ENCODE measurements at places on chromosomes 5 and 9.

DNA sequence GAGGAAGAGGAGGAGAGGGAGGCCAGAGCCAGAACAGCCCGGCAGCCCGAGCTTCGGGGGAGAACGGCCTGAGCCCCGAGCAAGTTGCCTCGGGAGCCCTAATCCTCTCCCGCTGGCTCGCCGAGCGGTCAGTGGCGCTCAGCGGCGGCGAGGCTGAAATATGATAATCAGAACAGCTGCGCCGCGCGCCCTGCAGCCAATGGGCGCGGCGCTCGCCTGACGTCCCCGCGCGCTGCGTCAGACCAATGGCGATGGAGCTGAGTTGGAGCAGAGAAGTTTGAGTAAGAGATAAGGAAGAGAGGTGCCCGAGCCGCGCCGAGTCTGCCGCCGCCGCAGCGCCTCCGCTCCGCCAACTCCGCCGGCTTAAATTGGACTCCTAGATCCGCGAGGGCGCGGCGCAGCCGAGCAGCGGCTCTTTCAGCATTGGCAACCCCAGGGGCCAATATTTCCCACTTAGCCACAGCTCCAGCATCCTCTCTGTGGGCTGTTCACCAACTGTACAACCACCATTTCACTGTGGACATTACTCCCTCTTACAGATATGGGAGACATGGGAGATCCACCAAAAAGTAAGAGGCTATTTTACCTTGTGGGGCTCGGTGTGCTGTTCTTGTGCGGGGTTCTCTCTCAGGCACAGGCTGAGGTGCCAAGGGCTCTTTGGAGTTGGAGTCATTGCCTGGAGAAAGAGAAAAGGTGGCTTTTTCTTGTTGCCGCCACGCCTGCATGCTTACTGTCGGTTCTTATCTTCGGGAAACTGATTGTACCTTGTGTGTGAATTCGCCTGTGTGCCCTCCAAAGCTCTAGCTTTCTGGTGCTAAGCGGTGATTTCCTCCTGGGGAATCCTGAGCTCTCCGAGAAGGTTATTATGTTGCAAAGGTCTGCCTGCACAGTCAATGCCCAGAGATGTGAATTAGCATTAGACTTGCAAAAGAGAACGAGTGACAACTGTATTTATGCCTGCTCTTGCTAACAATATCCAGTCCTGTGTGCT, at the start of gene ISL1:
Gene ISL1, plus strand, starts transcription at position 318 of the 991 bp plus-strand sequence. Its CDS starts 224 bp downstream, at position 542.
- DNase-seq: no peak

- DNase-seq: no peak
These were observed 1.9 kb upstream of the GPR107 start for GRCh38 chr9:130051855-130052254.

- DNase-seq: no peak
These were observed 90.6 kb downstream of the LMX1B start for GRCh38 chr9:126704157-126704891.

GRCh38 chr5:131926168-131926567, 19.3 kb downstream of the MEIKIN start:
- no peak for DNase-seq

DNA sequence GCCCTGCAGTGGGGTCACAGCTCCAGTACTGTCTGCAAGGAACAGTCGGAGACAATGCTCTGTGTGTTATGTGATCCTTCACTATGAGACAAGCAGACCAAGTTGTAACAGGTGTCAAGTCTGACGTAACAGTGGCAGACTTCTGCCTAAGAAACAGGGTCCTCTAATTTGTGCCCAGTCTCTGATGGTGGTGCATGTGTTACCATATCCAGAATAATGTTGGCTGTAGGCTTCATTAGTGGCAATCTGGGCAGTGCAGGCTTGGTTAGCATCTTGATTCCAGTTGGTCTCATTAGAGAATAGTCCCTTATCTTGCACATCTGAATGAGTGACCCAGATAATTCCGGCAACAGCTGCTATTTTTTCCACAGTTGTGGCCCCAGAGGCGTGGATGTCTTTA, 33.8 kb downstream of the ZNF131 start:
- DNase-seq: no peak

- DNase-seq: no peak
These were observed 227.3 kb upstream of the ITGA1 start for GRCh38 chr5:52560366-52560765.

GRCh38 chr5:177479774-177480173, 6.3 kb upstream of the DBN1 start:
- DNase-seq: no peak

DNA sequence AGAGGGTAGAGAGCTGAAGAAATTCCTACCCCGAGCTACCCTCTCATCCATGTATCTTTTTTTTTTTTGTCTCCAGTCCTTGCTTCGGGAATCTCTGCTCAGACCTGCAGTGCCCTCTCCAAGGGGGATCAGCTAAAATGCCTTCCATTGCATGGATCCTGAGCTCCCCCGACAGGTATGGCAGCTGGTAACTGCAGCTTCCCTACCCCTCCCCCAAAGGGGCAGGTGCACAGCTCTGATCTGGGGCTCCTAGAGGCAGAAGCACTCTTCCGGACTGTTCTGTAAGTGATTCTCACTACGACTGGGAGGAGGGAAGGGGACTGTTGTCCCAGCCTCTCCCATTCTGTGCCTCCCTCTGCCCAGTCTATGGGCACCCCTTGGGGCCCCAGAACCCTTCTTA, 169.6 kb downstream of the MELK start:
- no peak for DNase-seq

DNA sequence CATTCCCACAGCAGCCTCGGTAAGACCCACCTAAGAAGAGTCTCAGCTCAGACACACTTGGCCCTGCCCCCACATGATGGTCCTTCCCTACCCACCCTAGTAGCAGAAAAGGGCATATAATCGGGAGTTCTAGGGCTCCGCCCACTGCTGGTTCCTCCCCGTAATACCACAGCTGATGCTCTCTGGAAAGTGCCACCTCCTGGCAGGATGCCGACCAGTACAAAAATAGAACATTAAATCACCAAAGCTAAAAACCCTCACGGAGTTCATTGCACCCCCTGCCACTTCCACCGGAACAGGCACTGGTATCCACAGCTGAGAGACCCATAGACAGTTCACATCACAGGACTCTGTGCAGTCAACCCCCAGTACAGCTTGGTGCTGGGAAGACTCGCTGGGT, 271.3 kb downstream of the KIAA0825 start:
- no peak for DNase-seq

DNA sequence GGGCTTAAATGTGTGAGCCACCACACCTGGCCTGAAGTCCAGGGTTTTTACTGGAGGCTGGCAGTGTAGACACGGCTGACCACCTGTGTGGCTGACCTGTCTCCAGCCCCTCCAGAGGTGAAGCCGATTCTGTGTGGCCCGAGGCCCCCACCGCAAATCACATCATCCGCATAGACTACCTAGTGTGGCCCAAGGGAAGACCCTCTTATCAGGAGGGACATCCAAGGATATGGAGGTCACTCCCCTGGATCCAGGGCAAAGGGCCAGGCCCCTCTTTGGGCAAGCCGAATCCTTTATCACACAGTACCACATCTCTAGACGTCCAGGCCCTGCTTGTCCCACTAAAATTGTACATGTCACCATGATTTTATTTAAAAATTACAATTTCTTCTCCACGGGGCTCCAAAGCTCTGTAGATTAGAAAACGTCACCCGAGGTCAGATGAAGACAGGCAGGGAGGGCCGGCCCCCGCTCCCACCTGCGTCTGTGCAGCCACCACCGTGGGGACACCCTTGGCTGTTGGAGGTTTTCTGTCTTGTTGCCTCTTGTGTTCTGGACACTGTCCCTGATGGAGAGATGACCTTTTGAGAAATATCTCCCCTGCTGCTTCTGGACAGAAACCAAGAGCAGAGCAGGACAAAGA, 20.1 kb downstream of the LAMC3 start:
- DNase-seq: no peak

GRCh38 chr5:134554319-134555222, 29.1 kb downstream of the JADE2 start:
- DNase-seq: peak; percentile 7
